ENCODE measurements at places on chromosomes 4 and X. TPM values are rescaled to one million over a fixed set of nuclear protein-coding genes. Genes with fewer than 3 reads are reported as not detected.
A peak's percentile ranks its signal among the peaks of the same experiment; 100 is the strongest.

FAM184B gene
- not detected for total RNA-seq

BRCC3 gene
- total RNA-seq = 12.8 TPM

DNA sequence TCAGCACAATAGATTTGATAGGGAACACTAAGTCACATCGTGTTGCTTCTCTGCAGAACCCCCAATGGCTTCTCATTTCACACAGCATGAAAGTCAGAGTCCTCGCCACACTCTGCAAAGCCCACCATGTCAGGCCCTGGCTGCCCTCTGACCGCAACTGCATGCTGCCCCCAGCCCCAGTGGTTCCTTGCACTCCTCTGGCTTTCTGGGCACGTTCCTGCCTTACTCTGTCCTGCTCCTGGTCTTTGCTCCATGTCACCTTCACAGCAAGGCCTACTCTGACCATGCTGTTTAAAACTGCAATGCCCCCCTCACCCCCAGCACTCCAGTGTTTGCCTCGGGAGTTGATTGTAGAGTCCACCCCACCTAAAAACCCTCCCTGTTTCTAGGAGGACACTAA lies 78.1 kb downstream of the EVC start:
- H3K36me3 ChIP-seq = peaks cover 8% of the 10 kb centered on the region
- DNase-seq = peak; percentile 46
- H3K4me1 ChIP-seq = no peaks in the 10 kb centered on the region
- H3K27ac ChIP-seq = no peak overlapping the region
- no peaks in the 10 kb centered on the region for H3K27me3 ChIP-seq
- no peak overlapping the region for H3K4me3 ChIP-seq

DNA sequence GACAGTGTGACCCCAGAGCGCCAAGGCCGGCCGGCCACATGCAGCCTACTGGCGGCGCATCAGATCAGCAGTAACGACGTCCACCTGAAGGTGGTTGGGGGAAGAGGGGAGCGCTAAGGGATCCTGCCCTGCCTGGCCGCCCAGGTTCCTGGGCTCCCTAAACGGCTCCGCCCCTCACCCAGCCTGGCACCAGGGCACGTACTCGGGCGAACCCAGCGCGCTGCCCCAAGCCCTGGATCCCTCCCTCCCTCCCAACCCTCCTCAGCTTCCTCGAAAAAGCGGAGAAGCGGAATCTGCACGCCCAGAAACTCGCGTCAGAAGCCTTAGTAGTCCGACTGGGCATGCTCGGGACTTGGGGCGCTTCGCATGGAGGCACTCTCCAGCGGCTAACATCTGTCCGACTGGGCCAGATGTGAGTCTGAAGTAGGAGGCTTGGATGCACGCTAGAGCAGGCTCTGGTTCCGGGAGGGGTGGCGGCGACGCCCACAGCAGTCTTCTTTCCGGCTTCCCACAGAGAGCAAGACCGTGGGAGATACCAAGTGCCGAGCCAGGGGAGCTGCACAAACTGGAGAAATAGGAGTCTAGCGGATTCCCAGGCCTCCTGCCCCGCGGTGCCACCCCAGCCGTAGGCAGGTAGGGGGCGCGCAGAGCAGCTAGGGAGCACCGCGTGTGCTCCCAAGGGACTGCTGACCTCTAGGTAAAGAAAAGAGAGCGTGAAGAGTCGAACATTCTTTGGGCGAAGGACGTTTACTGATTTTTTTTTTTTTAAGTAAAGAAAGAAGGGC lies 114.3 kb upstream of the TEX13C start:
- H3K27ac ChIP-seq = peak overlapping the region; percentile 81
- peak overlapping the region; percentile 26 for H3K4me3 ChIP-seq
- H3K36me3 ChIP-seq = no peaks in the 10 kb centered on the region
- peak; percentile 76 for DNase-seq

- no peak overlapping the region for H3K27ac ChIP-seq
- no peaks in the 10 kb centered on the region for H3K4me1 ChIP-seq
- no peak overlapping the region for H3K4me3 ChIP-seq
- H3K27me3 ChIP-seq = no peaks in the 10 kb centered on the region
- no peaks in the 10 kb centered on the region for H3K36me3 ChIP-seq
These were observed 256.6 kb upstream of the NDST3 start for GRCh38 chr4:117777721-117778120.

DNA sequence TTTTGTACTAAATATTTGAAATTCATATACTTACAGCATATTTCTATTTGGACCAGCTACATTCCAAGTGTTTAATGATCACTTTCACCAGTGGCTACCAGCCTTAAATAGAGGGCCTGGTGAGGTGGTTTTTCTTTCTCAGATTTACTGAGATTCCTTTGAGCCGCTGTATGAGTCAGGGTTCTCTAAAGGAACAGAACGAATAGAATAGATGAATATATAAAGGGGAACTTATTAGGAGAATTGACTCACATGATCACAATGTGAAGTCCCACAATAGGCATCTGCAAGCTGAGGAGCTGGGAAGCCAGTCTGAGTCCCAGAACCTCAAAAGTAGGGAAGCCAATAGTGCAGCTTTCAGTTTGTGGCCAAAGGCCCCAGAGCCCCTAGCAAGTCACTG lies 146.2 kb upstream of the TLL1 start:
- no peaks in the 10 kb centered on the region for H3K36me3 ChIP-seq
- no peak overlapping the region for H3K4me3 ChIP-seq
- no peaks in the 10 kb centered on the region for H3K4me1 ChIP-seq
- H3K27ac ChIP-seq = no peak overlapping the region
- DNase-seq = no peak

Data from sigmoid colon (tissue), 7 donors.